ENCODE measurements at places on chromosomes 5 and 9. TPM values are rescaled to one million over a fixed set of nuclear protein-coding genes. Genes with fewer than 3 reads are reported as not detected.
A peak's percentile ranks its signal among the peaks of the same experiment; 100 is the strongest.

- H3K4me3 ChIP-seq: peak overlapping the region; percentile 32
- DNase-seq: peak; percentile 86
- no peaks in the 10 kb centered on the region for H3K27me3 ChIP-seq
- peaks cover 5% of the 10 kb centered on the region for H3K36me3 ChIP-seq
- H3K27ac ChIP-seq: peak overlapping the region; percentile 94
Measured at GRCh38 chr5:140977003-140977402, 10.7 kb downstream of the PCDHAC2 start.

DNA sequence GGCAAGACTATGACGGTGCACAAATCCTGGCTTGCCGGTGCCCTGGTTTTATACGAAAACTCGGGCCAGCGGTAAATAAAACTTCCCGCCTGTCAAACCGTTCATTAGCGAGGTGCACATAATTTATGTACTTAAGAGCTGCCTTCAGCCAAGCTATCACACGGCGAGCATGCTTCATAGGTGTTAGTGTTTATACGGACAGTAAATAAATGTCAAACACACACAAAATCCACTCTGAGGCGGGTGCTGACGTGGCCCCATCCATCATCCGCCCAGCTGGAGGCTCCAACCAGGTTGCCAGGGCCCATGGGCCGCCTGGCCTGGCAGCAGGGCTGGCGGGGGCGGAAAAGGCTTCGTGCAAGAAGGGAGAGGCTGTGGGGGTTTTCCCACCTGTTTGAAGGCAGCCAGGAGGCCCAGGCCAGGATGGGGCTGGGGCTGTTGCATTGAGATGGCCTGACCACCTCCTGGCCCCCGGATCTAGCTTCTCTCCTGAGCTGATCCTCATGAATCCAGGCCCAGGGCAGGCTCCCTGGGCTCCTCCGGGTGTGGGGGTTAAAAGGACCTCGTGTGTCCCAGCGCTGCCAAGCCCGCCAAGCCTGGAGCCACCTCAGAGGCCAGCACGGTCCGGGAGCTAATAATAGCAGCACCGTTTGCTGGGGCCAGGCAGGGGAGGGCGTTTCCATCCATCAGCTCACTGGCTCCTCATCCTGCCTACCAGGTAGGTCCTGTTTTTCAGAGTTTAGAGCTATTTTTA lies 43.2 kb downstream of the BARX1 start:
- DNase-seq: no peak
- no peaks in the 10 kb centered on the region for H3K4me1 ChIP-seq
- no peak overlapping the region for H3K27ac ChIP-seq
- H3K36me3 ChIP-seq: no peaks in the 10 kb centered on the region
- H3K4me3 ChIP-seq: no peak overlapping the region

- H3K27ac ChIP-seq: no peak overlapping the region
- no peaks in the 10 kb centered on the region for H3K4me1 ChIP-seq
- H3K4me3 ChIP-seq: no peak overlapping the region
- H3K27me3 ChIP-seq: no peaks in the 10 kb centered on the region
- H3K36me3 ChIP-seq: no peaks in the 10 kb centered on the region
- no peak for DNase-seq
Measured at GRCh38 chr5:63928451-63928850, 33.8 kb downstream of the HTR1A start.

DNA sequence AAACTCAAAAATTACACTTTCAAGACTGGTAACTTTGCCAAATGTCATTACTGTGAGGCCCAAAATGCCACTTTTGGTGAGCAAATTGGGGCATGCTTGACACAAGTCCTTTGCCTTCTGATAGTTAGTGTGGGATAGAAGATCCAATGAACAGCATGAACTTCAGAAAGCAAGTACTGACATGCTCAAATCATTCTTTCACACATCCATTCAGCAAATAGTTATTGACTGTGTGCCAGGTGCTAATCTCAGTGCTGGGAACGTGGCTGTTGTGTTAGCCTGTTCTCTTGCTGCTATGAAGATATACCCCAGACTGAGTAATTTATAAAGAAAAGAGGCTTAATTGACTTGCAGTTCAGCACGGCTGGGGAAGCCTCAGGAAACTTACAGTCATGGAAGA lies 247.0 kb downstream of the CHSY3 start:
- H3K4me1 ChIP-seq: peaks cover 12% of the 10 kb centered on the region
- H3K27ac ChIP-seq: peak overlapping the region; percentile 54
- H3K36me3 ChIP-seq: no peaks in the 10 kb centered on the region
- no peak overlapping the region for H3K4me3 ChIP-seq
- peak; percentile 66 for DNase-seq

DNA sequence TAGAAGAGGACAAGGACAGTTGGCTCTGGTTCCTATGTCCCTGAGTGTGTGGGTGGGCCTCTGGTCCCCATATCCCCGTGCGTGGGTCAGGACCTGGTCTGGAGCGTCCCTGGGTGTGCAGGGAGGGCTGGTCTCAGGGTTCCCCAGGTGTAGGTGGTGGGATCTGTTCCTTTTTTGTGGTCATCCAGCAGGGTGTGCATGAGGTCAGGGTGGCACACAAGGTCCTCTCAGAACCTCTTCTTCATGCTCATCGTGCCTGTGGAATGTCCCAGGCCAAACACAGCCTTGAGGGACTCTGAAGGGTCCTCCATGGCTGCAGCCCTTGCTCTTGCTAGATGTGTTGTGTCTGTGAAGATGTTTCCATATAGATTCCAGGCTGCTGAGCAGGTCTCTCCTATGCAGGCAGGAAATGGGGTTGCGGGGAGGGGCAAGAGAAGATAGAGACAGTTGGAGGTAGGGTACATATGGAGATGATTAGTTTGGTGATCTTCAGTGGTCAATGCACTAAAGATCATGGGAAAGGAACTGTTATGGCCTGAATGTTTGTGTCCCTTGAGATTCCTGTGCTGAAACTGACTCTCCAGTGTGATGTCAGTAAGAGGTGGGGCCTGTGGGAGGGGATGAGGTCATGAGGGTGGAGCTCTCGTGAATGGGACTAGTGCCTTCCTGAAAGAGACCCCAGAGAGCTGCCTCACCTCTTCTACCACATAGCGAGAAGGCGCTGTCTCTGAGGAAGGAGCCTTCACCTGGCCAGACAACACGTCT lies 53.1 kb downstream of the NXNL2 start:
- H3K4me1 ChIP-seq: peaks cover 33% of the 10 kb centered on the region
- no peaks in the 10 kb centered on the region for H3K27me3 ChIP-seq
- no peak for DNase-seq
- H3K27ac ChIP-seq: no peak overlapping the region
- peaks cover 6% of the 10 kb centered on the region for H3K36me3 ChIP-seq

Gene NELFB
- 38.0 TPM for total RNA-seq

Gene LCN1
- total RNA-seq: not detected

All from MCF 10A (cell line).